Fibroblast of upper back skin (primary cell): ENCODE measurements at places on chromosomes 11 and 22.

GRCh38 chr11:103959279-103959942 lies 77.0 kb upstream of the DDI1 start:
- DNase-seq = peak; percentile 87

- DNase-seq = peak; percentile 68
These were observed 76.9 kb upstream of the TTLL12 start for GRCh38 chr22:43263645-43264514.

- DNase-seq = no peak
These were observed 4.3 kb upstream of the PRDM10 start for GRCh38 chr11:130006929-130007328.

GRCh38 chr22:37018815-37019308 lies 385 bp downstream of the TST start:
- peak; percentile 43 for DNase-seq

- no peak for DNase-seq
These were observed 135.9 kb downstream of the DBX1 start for GRCh38 chr11:20024172-20024935.

GRCh38 chr11:19644316-19644715 lies 68.3 kb upstream of the NAV2 start:
- DNase-seq = peak; percentile 70

DNA sequence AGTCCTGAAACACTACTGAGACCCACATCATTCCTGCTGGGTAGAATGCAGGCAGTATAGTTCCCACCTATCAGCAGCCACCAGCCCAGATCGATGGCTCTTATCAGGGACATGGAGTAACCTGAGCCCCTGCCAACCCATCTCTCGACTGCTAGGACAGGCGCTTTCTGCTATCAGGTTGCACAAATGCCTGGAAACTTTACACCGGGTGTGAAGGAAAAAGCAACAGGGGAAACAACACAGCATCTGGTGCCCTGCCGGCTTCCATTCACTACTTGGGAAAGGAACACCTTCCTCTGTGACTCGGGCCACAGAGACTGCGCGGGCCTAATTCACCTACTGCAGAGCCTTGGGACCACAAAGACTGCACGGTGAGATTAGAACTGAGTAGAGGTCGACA lies 18.5 kb downstream of the RBFOX2 start:
- no peak for DNase-seq
